ENCODE measurements at places on chromosomes 4 and X.

DNA sequence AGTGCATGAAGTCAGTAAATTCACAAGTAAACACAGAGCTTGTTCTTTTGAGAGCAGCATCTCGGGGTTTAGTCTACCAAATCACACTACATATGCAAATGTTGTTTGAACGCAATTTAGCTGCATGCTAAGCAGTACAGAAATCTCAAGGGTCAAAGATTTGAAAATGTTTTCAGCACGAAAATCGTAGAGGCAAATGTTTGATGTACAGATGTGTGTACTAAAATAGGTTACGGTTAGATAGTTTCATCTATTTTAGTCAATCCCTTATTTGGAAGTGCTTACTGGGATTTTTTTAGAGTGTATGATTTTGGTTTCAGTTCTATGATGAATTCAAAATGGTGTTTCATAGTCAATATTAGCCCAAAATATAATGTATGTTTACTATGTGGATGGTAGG, 1928.2 kb upstream of the TENM3 start:
- DNase-seq: no peak

DNA sequence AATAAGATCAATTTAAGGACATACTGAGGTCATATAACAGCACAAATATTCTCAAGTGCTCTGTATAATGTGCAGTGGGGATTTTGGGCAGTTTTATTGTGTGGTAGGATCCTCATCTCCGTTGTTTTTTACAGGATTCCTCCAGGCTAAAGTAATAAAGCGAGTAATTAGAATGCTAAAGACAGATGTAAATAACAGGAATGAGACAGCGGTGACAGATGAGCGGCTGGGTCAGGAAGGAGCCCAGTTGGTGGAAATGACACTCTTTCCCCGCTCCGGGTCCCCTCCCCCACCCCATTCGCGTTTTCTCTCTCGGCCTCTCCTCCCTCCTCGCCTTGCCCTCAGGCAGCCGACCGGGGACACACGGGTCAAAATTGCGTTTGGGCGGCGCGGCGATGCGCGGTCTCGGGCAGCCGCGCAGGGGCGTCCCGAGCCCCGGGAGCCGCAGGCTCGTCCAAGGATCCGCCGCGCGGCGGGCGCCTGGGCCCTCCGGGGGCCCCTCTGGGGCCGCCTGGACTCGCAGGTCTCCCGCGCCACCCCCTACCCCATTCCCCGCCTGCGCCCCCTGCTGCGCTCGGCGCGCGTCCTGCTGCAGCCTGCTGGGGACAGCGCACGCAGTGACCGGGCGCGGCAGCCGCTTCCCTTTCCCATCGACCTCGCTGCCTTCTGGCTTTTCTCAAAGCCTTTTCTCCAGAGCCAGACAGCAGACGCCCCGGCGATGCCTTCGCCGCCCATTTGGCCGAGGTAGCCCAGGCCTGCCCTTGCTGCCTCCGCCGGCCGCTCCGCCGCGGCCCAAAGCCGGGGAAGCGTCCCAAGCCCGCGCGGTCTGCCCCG, 16.2 kb downstream of the POU4F2 start:
- no peak for DNase-seq

GRCh38 chr4:41160012-41160789, 54.1 kb downstream of the APBB2 start:
- DNase-seq: no peak

GRCh38 chrX:153972368-153973126, at the start of gene TMEM187:
TMEM187 (plus strand) TSS chrX:153972754; CDS start chrX:153982063, 9,309 bp downstream.
- peak; percentile 91 for DNase-seq

- no peak for DNase-seq
Measured at GRCh38 chrX:19911784-19912183, 24.4 kb upstream of the SH3KBP1 start.

DNA sequence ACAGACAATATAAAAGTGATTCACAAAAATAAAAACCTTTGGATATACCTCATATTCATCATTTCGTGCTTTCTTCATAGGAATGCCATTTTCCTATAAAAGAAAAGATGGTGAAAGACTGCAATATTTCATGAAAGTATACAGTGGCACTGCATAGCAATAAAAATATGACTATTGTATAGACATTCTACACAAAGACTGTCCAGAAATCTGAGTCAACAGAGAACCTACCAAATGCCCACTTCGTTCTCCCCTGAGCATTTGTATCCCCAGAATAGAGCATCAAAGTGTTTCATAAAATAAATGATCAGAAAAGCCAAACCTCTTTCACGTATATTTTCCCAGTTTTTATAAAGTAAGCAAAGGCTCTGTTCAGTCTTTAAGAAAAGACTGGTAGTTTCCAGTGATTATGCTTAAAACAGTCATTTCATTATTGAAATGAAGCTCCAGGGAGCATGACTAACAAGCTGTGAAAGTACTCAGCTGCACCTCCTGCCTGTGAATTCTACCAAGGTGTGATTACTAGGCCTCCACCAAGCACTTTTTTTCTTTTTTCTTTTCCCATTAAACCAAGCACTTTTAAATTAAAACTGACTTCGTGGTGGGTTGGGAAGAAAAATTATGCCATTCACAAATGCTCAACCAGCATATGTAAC, 20.2 kb downstream of the PPA2 start:
- DNase-seq: no peak

GRCh38 chr4:101224358-101225218, 122.7 kb downstream of the PPP3CA start:
- DNase-seq: no peak

DNA sequence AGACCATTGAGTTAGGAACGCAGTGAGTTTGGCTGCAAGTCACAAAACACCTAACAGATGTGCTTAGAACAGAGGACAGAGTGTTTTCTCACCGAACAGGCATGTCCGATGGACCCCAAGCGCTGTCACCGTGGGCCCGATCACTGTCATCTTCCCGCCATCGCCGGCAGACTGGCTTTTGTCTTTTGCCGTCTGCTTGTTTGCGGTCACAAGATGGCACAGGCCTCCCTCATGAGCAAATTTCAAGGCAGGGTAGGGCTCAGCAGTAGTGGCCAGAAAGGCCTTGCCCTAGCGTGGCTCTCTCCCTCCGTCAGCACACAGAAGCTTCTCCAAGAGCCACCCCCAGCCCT, 21.4 kb upstream of the MRFAP1 start:
- DNase-seq: no peak

- DNase-seq: peak; percentile 9
Measured at GRCh38 chrX:18354369-18355223, at the start of gene SCML2. SCML2 (minus strand) TSS chrX:18354688; CDS start chrX:18334071, 20,617 bp downstream.

DNA sequence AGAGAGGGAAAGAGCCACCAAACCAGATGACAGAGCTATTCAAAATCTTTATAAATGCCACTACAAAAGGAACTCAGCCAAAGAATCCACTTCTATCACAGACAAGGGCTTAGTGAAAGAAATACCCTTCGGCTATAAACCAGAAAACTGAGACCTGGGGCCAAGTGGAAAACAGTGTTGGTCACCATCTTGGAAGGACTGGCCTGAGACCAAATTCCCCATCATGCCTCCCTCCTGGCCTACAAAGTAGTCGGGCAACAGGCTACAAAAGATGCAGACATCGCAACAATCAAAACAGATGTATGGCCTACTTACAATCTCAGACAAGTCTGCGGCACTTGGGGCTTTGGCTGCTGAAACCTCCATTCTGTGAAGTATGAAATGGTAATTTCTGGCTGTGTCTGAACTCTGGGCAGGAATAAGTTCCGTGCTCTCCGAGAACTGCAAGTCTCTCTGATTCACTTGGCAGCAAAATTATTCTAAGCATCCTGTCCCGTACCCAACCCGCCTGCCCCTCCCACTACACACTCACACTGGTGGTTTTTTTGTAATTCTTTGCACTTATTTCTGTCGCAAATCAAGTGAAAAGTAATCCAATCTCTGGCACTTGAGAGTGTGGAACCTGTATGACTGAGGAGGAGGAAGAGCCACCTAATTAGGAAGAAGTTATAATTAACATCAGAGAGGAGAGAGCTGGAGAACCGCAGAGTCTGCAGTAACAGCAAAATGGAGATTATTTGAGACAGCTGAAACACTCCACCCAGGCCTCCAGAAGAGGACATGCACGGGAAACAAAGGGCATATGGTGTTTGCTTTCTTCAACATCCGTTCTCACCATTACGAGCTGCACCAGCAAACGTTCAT, 87.8 kb downstream of the SH3KBP1 start:
- peak; percentile 38 for DNase-seq

DNA sequence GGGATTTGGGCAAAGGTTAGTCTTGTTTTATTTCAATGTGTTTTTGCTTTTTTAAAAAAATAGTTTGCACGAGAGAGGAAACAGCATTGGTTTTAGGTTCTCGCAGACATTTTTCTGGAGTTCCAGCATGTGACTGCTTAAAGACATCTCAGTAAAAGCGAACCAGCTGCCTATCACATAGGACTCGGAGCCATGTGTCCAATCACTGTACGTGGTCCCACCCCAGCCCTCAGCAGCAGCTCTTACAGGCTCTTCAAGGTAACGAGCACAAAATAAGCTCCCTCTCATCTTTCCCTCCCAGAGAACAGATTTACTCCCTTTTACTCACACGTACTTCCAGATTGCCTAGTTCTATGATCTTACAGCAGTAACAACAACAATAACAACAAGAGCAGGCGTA, 68.7 kb downstream of the MCF2 start:
- no peak for DNase-seq

GRCh38 chr4:58163156-58163555, 1053.0 kb upstream of the IGFBP7 start:
- DNase-seq: no peak

All from CD4-positive, alpha-beta T cell treated with Interleukin-4 for 1 hour (primary cell).